Lung microvascular endothelial cell (primary cell): ENCODE measurements at places on chromosomes 2 and 18. TPM values are rescaled to one million over a fixed set of nuclear protein-coding genes. Genes with fewer than 3 reads are reported as not detected.

- DNase-seq, result no peak
Observed at GRCh38 chr2:74887960-74888700, 54.2 kb downstream of the HK2 start.

GRCh38 chr2:8680822-8681760, 765 bp upstream of the ID2 start:
- peak; percentile 55 for DNase-seq

GRCh38 chr2:23502096-23502495, 117.1 kb downstream of the KLHL29 start:
- DNase-seq, result no peak

GRCh38 chr2:199370150-199370780, 87.5 kb downstream of the SATB2 start:
- no peak for DNase-seq

DNA sequence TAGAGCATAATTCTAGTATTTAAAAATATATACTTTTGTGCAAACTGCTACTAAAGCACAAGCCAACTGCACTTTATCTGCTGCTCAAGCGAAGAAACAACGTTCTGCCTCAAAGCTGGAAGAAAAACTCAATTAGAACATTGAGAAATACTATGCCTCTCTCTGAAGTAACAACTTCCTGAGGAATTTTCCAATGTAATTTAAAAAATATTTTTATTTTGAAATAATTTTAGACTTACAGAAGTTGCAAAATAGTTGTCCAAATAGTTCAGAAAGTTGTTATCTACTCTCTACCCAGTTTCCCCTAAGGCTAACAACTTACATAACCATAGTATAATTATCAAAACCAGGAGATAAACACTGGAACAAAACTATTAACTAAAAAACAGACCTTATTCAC, 12.3 kb upstream of the POLI start:
- DNase-seq, result no peak

GRCh38 chr2:213220967-213221603, 63.2 kb upstream of the SPAG16 start:
- DNase-seq, result no peak

DNA sequence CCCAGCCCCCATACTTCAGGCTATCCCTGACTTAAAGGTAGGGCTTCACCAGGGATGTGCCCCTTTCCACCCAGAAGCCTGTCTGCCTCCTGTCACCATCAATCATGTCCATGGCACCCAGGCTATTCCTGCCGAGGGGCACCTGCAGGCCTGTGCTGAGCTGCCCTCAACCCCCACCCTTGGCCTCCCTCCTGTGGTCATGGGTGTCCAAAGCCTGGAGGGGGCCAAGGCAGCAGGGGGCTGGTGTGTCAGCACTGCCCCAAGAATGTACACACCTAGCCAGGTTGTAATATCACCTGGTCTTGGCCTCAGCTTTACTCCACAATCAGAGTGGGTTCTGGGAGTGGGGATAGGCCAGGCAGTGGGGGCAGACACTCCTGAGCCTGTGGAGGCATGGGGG, 69.3 kb downstream of the SUCLG1 start:
- no peak for DNase-seq

GRCh38 chr2:54648256-54648655, 75.2 kb upstream of the EML6 start:
- no peak for DNase-seq

- no peak for DNase-seq
Observed at GRCh38 chr18:56488739-56489138, 149.7 kb downstream of the TXNL1 start.

DNA sequence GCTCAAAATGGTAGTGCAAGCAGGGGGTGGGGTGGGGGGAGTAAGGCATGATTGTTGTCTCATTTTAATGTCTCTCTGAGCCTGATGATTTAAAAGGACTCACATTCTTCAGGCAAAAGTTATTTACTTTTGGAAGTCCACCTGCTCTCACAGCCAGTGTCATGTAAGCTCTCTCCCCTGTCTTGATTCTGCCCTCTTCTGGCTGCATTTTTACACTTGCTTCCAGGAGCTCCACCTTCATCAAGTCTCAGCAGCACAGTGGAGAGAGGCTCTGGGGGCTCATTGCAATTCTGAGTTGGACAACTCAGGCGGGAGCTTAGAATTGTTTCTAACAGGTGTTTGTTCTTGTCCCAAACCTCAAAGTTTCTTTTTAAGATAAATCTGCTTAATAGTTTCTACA, 39.2 kb downstream of the GNAL start:
- DNase-seq, result peak; percentile 16

DNA sequence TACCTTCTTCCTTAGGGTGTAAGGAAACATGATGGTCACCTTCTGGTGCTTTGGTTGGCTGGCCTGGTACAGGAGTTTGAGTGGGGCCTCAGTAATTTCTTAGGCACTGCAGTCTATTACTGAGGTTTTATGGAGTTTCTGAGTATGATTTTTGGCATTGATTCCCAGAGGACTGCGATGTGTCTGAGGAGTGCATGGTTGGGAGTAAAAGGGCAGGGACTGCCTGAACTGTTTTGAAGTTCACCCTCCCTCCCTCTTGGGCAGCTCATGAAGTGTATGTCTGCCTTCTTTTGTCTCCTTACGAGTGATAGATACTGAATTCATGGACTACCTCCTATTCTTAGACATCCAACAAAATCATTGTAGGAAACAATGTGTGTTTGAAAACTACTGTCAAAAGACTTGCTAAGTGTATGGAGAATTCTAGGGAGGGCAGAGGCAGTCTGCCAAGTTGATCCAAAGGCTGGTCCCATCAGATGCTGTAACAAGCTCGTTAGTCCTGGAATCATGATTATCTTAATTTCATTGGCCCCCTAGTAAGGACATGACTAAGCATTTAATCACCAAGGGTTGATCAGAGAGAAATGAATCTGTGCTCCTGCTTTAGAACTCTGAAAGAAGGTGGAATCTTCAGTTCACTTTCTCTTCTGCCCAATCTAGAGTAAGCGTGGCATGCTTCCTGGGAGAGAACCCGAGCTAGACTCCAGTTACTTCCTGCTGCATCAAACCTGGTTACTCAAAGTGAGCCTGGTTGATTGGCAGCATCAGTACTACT, 26.5 kb downstream of the LYPD6B start:
- DNase-seq, result no peak

DNA sequence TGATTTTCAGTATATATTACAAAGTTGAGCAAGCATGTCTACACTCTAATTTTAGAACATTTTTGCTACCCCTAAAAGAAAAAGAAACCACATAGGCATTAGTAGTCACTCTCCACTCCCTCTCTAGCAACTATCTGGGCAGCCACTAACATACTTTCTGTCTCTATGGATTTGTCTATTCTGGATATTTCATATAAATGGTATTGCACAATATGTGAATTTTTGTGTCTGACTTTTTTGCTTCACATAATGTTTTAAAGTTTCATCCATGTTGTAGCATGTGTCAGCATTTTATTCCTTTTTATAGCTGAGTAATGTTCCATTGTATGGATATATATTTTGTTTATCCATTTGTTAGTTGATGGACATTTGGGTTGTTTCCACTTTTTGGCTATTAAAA, 232.5 kb upstream of the CTAGE1 start:
- no peak for DNase-seq

GRCh38 chr2:24721470-24721869, 71.7 kb downstream of the PTRHD1 start:
- DNase-seq, result peak; percentile 82

DNA sequence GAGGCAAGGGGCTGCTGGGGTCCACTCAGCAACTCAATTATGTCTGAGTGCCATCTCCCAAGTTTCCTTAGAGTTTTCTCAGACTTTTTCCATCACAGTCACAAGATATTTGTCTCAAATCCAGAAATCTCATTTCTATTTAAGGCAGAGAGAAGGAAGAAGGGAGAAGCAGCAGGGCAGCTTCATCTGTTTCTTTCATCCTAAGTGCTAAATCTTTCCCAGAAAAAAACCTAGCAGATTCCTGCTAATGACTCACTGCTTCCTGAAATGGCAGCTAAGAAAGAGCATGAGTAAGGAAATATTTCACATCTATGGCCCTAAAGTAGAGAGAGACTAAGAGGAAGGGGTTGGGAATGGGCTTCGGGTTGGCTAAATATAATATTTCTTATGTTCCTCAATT, 88.0 kb downstream of the KYNU start:
- peak; percentile 59 for DNase-seq

DNA sequence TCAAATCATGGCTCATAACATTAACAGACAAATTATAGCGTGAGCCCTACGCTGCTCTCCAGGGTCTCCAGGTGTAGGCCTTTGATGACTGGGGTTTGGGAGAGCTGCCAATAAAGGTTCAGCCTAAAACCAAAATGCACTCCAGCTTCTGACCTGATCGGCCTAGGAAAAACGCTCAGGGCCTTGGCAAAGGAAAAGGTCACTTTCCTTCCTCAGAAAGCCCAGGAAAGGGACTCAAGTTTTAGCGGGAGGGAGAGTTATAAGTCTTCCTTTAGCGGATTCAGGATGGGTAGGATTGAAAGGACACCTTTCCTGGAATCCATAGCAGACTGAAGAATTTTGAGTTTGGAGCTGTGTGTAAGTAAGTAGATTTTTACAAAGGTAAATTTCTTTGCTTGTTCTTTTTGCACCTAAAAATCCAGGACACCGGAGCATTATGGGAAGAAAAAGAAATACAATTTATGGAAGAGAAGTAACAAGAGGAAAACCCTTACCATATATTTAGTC, 8.8 kb downstream of the EVX2 start:
- no peak for DNase-seq

DNA sequence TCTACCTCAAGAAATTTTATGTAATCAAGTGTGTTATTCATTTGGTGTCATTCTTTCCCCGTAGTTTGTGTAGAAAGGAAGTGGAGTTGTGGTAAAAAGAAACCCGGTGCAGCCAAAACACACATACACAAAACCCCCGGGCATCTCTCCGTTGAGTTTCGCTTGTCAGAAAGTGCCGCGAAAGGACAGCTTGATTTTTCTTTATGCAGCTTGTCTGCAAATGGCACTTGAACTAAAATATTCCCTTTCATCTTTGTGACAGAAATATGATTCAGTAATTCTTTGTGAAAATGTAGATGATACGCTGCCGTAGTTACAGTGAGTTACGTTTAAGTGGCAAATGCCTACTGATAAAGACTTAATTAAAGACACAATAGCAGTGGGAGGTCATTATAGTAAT, 268.8 kb upstream of the SPRED2 start:
- DNase-seq, result no peak

- DNase-seq, result no peak
Observed at GRCh38 chr2:32775954-32776353, 148.1 kb downstream of the TTC27 start.

GRCh38 chr18:76673281-76674185, 148.8 kb upstream of the ZNF236 start:
- no peak for DNase-seq

- no peak for DNase-seq
Observed at GRCh38 chr2:15870565-15870964, 69.8 kb upstream of the MYCN start.

DNA sequence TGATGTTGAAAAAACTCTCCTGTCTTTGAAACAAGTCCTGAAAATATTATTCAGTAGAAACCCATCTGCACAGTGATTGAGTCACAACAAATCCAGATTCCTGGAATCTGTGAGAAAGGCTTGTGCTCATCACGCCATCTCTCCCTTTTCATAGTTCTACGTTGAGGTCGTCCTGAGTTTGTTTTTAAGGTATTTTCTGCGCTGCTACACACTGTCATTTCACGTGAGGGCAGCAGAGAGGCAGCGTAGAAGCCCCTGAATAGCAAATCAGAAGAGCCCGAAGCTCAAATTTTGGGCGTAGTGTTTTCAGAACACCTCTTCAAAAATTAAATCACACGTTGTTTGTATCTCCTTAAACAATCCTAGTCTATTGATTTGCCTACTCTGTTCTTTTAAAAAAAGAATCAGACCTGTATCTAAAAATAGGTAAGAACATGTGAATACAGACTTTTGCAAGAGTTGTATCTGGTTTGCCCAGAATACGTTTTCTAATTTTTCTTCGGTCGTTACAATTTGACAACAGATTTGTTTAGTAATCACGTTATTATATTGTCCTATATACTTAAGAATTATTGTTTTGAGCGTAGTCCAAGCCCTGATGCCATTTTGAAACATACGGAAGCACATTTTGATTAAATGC, 61.6 kb upstream of the SLC38A11 start:
- peak; percentile 35 for DNase-seq

- DNase-seq, result no peak
Observed at GRCh38 chr18:63834471-63835113, 52.9 kb upstream of the SERPINB2 start.

DNA sequence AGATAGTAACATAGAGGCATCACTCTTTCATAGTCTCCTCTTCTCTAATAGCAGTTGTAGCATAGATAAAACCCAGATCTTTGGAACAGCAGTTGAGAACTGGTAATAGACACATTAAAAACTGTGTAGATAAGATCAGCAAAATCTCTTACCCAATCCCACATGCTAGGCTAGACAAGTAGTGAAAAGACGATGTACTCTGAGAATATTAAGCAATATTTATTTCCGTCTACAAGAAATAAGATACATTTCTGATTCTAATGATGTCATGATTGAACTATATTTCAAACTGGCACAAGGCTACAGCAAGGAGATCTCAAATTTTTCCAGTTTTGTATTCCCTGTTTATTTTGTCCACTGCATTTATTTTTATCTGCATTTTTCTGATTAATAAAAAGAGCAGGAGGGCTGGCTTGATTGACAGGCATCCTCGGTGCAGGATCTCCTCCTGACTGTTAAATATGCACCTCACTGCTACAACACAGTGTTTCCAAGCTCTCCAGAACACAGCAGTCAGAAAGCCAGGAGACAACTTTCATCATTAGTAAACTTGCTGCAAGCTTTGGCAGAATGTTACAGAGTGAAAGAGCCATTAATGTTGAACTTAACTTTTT, 73.3 kb upstream of the ATIC start:
- DNase-seq, result no peak

GRCh38 chr2:212926940-212927339, 224.5 kb downstream of the IKZF2 start:
- DNase-seq, result no peak

GRCh38 chr2:231533777-231534125, 3.5 kb upstream of the NMUR1 start:
- DNase-seq, result no peak

The TMEM17 gene
- total RNA-seq, result 0.99 and 1.1 TPM in 2 replicates

The ARHGAP28 gene
- total RNA-seq, result 0.79 and 1.5 TPM in 2 replicates

The CKAP2L gene
- total RNA-seq, result 0.60 and 2.0 TPM in 2 replicates

The SLC11A1 gene
- total RNA-seq, result under 0.01 and 0.20 TPM in 2 replicates

The C2orf72 gene
- 2.0 and 3.4 TPM in 2 replicates for total RNA-seq

The PIEZO2 gene
- total RNA-seq, result 169 and 256 TPM in 2 replicates

The ASPRV1 gene
- total RNA-seq, result under 0.01 TPM in 2 replicates

The NTSR2 gene
- total RNA-seq, result not detected in 2 replicates
